ENCODE measurements at places on chromosomes 1 and 21.

GRCh38 chr1:76027341-76027740 is 47.2 kb upstream of the ST6GALNAC3 start:
- DNase-seq = no peak

DNA sequence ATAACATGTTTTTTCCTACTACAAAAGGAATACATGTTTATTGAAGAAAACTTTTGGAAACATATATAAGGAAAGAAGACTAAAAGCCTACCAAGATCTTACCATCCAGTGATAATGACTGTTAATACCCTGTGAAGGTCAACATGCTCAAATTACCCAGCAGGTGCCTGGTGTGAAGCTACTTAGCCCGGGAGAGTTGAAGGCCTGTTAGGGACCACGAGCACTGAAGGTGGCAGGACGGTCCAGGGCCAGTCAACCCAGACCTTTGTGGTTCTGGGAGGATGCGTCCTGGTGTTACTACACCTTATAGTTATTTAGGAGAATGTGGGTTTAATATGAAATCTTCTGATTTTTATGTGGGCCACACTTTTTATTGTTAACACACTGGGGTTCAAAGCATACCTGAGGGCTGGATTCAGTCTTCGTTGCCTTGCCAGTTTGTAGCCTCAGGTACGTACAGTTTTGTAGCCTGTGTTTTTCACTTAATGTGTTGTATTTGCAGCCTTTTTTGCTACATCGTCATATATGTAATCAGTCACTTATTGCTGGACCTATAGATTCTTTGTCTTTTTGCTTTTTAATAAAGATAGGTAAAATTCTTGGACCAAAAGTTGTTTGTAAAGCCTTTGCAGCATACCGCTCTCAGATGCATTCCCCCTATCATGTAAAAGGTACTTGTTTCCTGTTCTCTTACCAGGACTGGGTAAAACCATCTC is 9.8 kb downstream of the ITSN1 start:
- no peak for DNase-seq

- no peak for DNase-seq
These were observed 104.7 kb downstream of the DAB1 start for GRCh38 chr1:57319165-57319564.

- DNase-seq = no peak
These were observed 8.5 kb upstream of the TTC22 start for GRCh38 chr1:54809496-54810074.

DNA sequence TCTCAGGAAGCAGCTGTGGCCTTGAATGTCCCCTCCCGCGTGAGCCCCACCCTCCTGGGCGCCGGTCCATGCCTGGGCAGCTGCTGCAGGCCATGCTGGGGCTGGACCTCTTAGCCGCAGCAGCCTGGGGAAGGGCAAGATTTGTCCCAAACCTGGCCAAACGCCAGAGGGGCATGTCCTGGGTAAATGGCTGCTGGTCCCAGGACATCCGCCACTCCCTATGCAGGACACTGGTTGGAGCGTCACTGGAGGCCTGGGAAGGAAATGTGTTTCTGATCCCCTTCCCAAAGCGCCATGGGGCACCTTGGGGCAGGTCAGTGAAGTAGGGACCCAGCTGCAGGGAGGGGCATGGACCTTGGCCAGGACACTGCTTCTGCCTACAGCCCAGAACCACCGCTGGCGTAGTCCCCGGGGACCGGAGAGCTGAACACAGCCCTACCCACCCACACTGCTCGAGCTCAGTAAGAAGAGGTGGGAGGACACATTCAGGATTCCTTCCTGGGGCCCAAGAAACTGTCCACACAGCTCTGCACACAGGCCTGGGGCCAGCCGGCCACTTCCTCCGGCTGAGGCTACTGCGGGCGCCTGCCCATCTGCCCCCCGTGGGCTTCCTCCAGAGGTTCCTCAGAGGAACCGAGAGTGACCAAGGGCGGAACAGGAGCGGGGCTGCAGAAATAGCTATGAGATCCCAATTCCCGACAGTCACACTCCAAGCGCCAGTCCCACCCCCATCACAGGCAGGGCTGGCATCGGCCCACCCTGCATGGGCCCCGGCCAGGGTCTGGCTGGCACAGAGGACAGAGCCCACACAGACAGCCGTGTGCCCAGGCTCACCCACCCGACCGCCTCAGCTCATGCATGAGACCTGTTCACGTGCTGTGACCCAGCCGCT is 10.8 kb upstream of the PLEKHG5 start:
- no peak for DNase-seq

DNA sequence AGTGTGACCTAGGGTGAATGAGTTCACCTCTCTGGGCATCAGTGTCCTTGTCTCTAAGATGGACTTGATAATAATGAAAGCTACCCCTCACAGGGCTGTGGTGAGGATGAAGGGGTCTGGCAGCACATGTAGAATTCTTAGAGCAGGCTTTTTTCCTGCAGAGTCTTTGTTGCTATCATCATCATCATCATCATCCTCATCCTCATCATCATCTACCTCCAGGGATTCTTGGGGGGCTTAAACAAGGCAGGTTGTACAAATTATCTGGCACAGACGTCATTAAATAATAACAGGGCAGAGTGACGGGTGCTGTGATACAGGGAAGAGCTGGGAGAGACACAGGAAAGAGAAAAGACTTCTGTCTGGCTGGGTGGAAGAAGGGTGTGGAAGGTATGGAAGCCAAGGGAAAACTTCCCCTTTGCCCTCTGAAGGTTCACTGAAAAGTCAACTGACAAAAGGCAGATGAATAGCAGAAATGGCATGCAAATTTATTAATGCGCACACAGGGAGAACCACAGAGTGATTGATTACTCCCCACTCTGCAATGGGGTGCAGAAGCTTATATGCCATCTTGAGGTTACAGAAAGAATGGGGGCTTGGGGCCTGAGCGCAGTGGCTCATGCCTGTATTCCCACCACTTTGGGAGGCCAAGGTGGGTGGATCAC is 17.0 kb upstream of the SLC2A1 start:
- DNase-seq = no peak

DNA sequence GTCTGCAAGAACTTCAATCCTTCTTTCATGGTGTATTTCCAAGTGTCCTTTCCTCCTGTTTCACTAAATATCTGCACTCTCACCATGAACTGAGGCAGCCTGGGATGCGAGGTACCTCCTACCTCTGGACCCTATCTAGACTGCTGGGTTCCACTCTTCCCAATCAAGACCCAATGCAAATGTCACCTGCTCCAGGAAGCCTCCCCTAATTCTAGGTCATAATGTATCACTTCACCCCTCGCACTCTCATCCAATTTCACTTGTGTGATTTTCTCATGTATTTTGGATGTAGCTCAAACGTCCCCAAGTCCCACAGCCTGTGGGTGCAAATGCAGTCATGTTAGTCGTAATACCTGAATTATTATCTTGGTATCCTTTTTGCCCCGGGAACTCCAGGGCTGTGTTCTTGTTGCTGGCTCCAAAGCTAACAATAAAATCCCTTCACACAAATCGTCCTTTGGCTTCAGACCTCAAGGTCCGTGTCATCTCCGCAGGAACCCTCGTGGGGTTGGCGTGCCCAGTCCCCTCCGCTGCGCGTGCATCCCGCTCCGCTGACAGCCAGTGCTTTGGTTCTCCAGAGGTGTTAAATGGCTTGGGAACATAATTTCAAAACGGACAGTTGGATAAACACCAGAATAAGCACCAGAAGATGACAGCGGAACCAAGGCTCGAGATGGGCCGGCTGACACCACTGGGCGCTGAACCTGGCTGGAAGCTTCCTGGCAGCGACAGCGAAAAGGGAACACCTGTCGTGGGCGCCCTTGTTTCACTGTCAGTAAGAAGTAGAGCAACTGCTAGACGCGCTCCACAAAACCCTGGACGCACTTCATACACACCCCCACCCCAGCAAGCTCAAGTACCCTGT is 1.0 kb upstream of the BACH1 start:
- DNase-seq = no peak

DNA sequence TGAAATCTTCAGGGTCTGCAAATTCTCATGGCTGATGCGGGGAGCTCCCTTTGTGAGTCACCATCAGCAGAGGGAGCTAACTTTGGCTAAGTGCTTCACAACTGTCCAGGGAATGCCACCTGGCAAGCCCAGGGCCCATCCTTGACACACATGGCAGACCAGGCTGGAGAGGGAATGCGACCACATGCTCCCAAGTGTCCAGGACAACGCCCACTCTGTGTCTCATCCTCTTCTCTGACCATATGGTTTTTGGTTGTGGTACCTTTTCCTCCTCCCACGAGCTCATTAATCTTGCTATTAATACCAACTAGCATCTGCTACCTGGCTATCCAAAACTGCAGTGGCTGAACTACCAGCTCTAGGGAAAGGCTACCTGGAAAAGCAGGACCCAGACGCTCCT is 37.1 kb upstream of the CLSTN1 start:
- DNase-seq = no peak

All from activated CD4-positive, alpha-beta T cell treated with anti-CD3 and anti-CD28 coated beads, Interleukin-2, amount 50 U/mL, for 4 hours (primary cell).